ENCODE measurements at places on chromosomes 12 and 14. TPM values are rescaled to one million over a fixed set of nuclear protein-coding genes. Genes with fewer than 3 reads are reported as not detected.

CPNE6 gene
- not detected for total RNA-seq

LTA4H gene
- 101 TPM for total RNA-seq

DNA sequence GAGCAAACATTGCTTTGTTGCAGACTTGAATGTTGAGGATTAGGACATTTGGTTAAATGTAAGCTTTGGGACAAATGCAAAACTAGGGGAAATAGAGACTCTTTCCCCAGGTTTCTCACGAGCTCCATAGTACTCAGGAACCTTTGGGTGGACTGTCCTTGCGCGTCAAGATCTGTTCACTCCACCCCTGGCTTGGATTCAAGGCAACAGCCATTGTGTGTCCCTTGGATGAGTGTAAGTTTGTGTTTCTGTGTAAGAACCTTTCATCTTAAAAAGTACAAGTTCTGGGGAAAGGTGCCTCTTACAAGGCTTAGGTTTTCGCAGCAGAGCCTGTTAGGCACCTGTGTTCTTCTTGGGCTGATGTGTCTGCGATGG lies 3.7 kb downstream of the SUSD6 start:
- DNase-seq = no peak

GRCh38 chr14:29442696-29443095 lies 485.0 kb downstream of the PRKD1 start:
- no peak for DNase-seq

- DNase-seq = no peak
Observed at GRCh38 chr14:63050694-63051093, 5.4 kb upstream of the KCNH5 start.

- no peak for DNase-seq
Observed at GRCh38 chr12:110193196-110193595, 69.0 kb downstream of the IFT81 start.

DNA sequence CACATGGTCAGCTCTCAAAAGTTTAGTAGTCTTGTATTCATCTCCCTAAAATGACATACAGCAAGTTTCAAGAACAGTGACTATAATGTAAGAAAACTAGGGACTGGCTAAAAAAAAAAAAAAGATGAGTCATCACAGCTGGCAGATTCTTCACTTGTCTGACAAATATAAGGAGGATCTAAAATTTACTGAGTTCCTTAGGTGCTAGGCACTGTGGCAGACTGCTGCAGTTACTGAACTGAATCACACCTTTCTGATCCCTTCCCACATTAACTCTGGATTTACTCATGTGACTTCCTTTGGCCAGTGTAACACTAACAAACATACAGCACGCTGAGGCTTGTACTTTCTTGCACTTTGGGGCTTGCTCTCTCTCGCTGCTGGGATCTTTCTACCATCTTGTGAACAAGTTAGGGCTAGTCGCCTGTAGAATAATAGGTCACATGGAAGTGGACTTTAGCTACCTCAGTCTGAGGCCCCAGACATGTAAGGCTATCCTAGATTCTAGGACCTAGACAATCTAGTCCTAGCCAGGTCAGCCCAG lies 32.1 kb downstream of the BAZ1A start:
- peak; percentile 51 for DNase-seq

GRCh38 chr12:23585156-23585781 lies 364.2 kb downstream of the SOX5 start:
- DNase-seq = no peak
